T-helper 2 cell treated with Interferon-gamma antibody and Interleukin-4, amounts not matched to agents 100 ng/mL and 5 ng/mL, for 36 hours (primary cell): ENCODE measurements at places on chromosomes 13 and 19. TPM values are rescaled to one million over a fixed set of nuclear protein-coding genes. Genes with fewer than 3 reads are reported as not detected.

The SBK3 gene
- not detected in 2 replicates for total RNA-seq

The HSD11B1L gene
- 1.1 and 1.5 TPM in 2 replicates for total RNA-seq

The CGB3 gene
- total RNA-seq = not detected in 2 replicates

The KLK6 gene
- not detected in 2 replicates for total RNA-seq

The MAST1 gene
- 0.73 and 1.0 TPM in 2 replicates for total RNA-seq

The NCAN gene
- 0.48 TPM in 1 of 2 replicates, not detected in the other for total RNA-seq

The SYNE4 gene
- total RNA-seq = 2.6 and 2.7 TPM in 2 replicates

The KLK5 gene
- total RNA-seq = not detected in 2 replicates

The RDH8 gene
- not detected in 2 replicates for total RNA-seq

The LGALS14 gene
- not detected in 2 replicates for total RNA-seq

The KIR3DL1 gene
- total RNA-seq = not detected in 2 replicates

The HTR2A gene
- total RNA-seq = not detected in 2 replicates

The PDX1 gene
- not detected in 2 replicates for total RNA-seq

The ZNF382 gene
- 10.4 and 13.4 TPM in 2 replicates for total RNA-seq

The TIMM44 gene
- 60.6 and 65.9 TPM in 2 replicates for total RNA-seq

The ZNF528 gene
- 9.8 and 10.8 TPM in 2 replicates for total RNA-seq

The KCTD4 gene
- total RNA-seq = not detected in 2 replicates

The OR7C1 gene
- total RNA-seq = not detected in 2 replicates

The ZNF554 gene
- 2.9 and 3.4 TPM in 2 replicates for total RNA-seq

The POGLUT2 gene
- total RNA-seq = 13.4 and 14.0 TPM in 2 replicates

The DLL3 gene
- total RNA-seq = 0.45 and 0.73 TPM in 2 replicates

The SIGLEC6 gene
- total RNA-seq = 1.2 and 2.0 TPM in 2 replicates

The MATK gene
- total RNA-seq = 16.4 and 18.8 TPM in 2 replicates

The SLAIN1 gene
- 34.2 and 37.3 TPM in 2 replicates for total RNA-seq

The ABHD8 gene
- total RNA-seq = 7.2 and 9.2 TPM in 2 replicates

The GPR4 gene
- total RNA-seq = not detected in 2 replicates

The ASF1B gene
- 114 and 117 TPM in 2 replicates for total RNA-seq

The IGFL1 gene
- not detected in 2 replicates for total RNA-seq

The ZNF625 gene
- 4.2 and 5.0 TPM in 2 replicates for total RNA-seq

The PTH2 gene
- not detected in 2 replicates for total RNA-seq

The GDF15 gene
- 0.32 TPM in 1 of 2 replicates, not detected in the other for total RNA-seq

The MARK4 gene
- total RNA-seq = 20.0 and 20.4 TPM in 2 replicates

The SIGLEC11 gene
- total RNA-seq = not detected in 2 replicates

The WDR62 gene
- total RNA-seq = 32.6 and 32.8 TPM in 2 replicates

The F2RL3 gene
- 0.39 and 0.77 TPM in 2 replicates for total RNA-seq

The S1PR2 gene
- 6.9 and 7.0 TPM in 2 replicates for total RNA-seq

The PLK5 gene
- 0.07 TPM in 1 of 2 replicates, not detected in the other for total RNA-seq

The MBD3L2 gene
- total RNA-seq = not detected in 2 replicates

The CDC42EP5 gene
- total RNA-seq = not detected in 2 replicates

The POLD1 gene
- 140 and 141 TPM in 2 replicates for total RNA-seq

The PSG6 gene
- total RNA-seq = not detected in 2 replicates

The FAM216B gene
- total RNA-seq = not detected in 2 replicates

The ZNF583 gene
- total RNA-seq = 2.9 and 3.9 TPM in 2 replicates

The CASP14 gene
- total RNA-seq = not detected in 2 replicates

The FFAR3 gene
- total RNA-seq = 0.16 TPM in 1 of 2 replicates, not detected in the other

The SBK2 gene
- not detected in 2 replicates for total RNA-seq

The ZNF296 gene
- 4.1 and 5.0 TPM in 2 replicates for total RNA-seq

The ZNF578 gene
- total RNA-seq = 0.20 and 0.36 TPM in 2 replicates

The ZNF460 gene
- 33.0 and 37.8 TPM in 2 replicates for total RNA-seq

The HOMER3 gene
- total RNA-seq = not detected in 2 replicates

The APLP1 gene
- 0.86 and 2.0 TPM in 2 replicates for total RNA-seq
